ENCODE measurements at places on chromosomes 7 and 10.

- DNase-seq: no peak
Measured at GRCh38 chr7:140403878-140404564, at the start of gene RAB19. RAB19 (plus strand) TSS chr7:140404058; CDS start chr7:140407647, 3,589 bp downstream.

- DNase-seq: no peak
Measured at GRCh38 chr10:49070701-49071100, 44.6 kb downstream of the VSTM4 start.

DNA sequence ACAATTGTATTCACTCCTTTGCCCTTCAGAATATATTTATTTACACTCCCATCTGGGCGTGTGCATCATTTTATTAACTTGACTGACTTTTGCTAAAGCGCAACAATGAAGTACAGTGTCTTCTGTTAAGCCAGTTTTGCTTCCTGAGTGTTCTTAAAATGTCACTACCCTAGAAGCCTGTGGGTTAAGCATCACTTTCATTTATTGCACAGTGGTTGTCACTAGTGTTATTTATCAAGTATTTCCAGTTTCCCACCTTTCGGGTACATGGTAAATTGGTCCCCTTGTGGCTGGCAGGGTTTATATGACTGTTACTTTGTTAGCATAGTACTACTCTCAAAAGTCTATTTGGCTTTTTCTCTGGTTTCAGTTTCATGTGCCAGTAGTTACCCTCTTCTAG is 3.3 kb downstream of the HILPDA start:
- DNase-seq: no peak

GRCh38 chr7:7214398-7215347 is 32.3 kb downstream of the C1GALT1 start:
- DNase-seq: no peak

DNA sequence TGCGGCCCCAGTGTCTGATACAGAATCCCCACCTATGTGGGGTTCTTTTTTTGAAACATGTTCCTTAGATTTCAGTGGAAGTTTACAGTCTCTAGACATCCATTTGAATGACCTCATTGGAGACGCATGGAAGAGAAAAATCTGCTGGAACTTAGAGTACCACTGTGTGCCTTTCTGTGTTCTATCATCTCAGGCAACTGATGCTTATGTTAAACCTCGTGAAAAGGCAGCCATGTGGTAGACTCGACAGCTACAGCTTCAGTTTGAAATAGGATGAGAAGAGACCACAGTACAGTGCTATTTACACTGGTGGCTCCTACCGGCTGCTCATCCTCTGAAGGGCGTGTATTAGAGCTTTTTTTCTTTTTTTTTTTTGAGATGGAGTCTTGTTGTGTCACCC is 74.4 kb downstream of the FAM171A1 start:
- no peak for DNase-seq

DNA sequence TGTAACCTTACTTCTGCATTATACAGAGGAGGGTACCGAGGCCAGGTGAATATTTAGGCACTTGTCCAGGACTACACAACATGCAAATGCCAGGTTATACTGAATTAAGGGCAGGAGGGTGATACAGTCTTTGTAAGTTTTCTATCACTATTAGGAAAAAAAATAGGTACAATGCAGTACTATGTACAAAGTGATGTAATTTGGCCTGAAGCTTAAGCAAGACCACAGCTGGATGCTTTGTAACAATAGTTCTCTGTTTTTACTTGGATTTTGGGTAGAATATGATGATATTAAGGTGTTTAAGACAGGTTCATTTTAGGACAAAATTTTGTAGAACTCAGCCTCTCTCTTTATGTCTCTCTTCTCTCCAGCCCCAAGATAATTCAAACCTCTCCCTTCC is 2.8 kb upstream of the NXPH1 start:
- no peak for DNase-seq

DNA sequence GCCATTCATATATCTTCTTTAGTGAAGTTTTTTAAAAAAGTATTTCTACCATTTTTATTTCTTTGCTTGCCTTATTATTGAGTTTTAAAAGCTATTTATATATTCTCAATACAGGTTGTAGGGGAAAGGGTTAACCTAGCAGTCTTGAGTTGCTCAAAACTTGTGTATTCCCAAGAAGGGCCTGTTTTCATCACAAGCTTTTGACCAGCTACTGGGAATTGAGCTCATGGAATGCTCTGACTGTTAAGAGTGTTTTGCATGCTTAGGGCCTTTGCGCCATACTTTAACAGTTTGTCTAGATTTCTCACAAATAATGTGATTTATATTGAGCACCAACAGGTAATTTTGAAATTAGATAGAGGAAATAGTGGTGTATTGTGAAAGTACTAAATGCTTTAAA is 72.0 kb upstream of the CALCR start:
- DNase-seq: no peak

DNA sequence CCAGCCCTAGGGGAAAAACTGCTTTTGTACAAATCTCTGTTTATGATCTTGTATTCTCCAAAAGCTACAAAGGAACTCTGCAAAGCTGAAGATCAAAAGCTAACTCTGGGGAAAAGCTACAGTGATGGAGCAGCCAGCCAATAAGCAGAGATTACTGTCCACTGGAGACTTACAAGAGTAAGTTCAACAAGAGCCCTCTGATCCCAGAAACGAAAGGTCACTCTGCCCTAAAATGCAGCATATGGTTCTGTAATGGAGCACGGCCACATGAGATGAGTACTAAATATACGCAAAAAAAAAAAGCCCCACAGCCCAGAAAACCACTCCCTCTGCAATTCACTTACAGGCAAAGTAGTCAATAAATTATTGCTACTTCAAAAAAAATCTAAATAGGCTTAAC is 60.1 kb downstream of the ERCC6 start:
- DNase-seq: no peak

Measured in GOT3 (cell line).